ENCODE measurements at places on chromosomes 2 and 18. TPM values are rescaled to one million over a fixed set of nuclear protein-coding genes. Genes with fewer than 3 reads are reported as not detected.

Gene CNTNAP5
- polyA plus RNA-seq = 0.41 TPM

Gene NTSR2
- polyA plus RNA-seq = not detected

Gene HOXD11
- polyA plus RNA-seq = 2.1 TPM

Gene NUP35
- 14.9 TPM for polyA plus RNA-seq

Gene SLC40A1
- polyA plus RNA-seq = 56.7 TPM

Gene CNDP1
- not detected for polyA plus RNA-seq

Gene POTEC
- polyA plus RNA-seq = 0.04 TPM

Gene BMP10
- not detected for polyA plus RNA-seq

Gene SUMO1
- 114 TPM for polyA plus RNA-seq

Gene INO80C
- polyA plus RNA-seq = 19.1 TPM

Gene IL1A
- polyA plus RNA-seq = 0.09 TPM

Gene PROKR1
- 1.7 TPM for polyA plus RNA-seq

Gene ST8SIA3
- not detected for polyA plus RNA-seq

Gene GDF7
- polyA plus RNA-seq = 0.44 TPM

Gene CGREF1
- polyA plus RNA-seq = 1.2 TPM

Gene CD207
- polyA plus RNA-seq = 0.69 TPM

Gene DNER
- polyA plus RNA-seq = 0.83 TPM
